Neural cell (in vitro differentiated cells): ENCODE measurements at places on chromosomes 4 and X. TPM values are rescaled to one million over a fixed set of nuclear protein-coding genes. Genes with fewer than 3 reads are reported as not detected.

The FAT1 gene
- polyA plus RNA-seq: 18.0 and 19.8 TPM in 2 replicates

The SLC2A9 gene
- not detected in 2 replicates for polyA plus RNA-seq

The AFM gene
- not detected in 2 replicates for polyA plus RNA-seq

The GC gene
- polyA plus RNA-seq: not detected in 2 replicates

The CLDN2 gene
- polyA plus RNA-seq: not detected in 2 replicates

The PF4V1 gene
- polyA plus RNA-seq: not detected in 2 replicates

The MAGEC1 gene
- not detected in 2 replicates for polyA plus RNA-seq
